Right renal pelvis (tissue), 4 donors: ENCODE measurements at places on chromosomes 16 and 17. TPM values are rescaled to one million over a fixed set of nuclear protein-coding genes. Genes with fewer than 3 reads are reported as not detected.
A peak's percentile ranks its signal among the peaks of the same experiment; 100 is the strongest.

GRCh38 chr17:80949451-80950421, 41.9 kb upstream of the CHMP6 start:
- DNase-seq, result no peak

- peak; percentile 70 for DNase-seq
Observed at GRCh38 chr17:82963104-82963950, 116.1 kb upstream of the METRNL start.

- DNase-seq, result no peak
Observed at GRCh38 chr17:15287538-15288267, 22.6 kb upstream of the PMP22 start.

GRCh38 chr17:71765437-71765836, 355.4 kb upstream of the SOX9 start:
- DNase-seq, result peak; percentile 39

- no peak for DNase-seq
Observed at GRCh38 chr16:48250520-48251278, 3.4 kb upstream of the ABCC11 start.

The SLFN11 gene
- polyA plus RNA-seq, result 15.0 TPM

The CNTROB gene
- polyA plus RNA-seq, result 54.2 TPM

DNA sequence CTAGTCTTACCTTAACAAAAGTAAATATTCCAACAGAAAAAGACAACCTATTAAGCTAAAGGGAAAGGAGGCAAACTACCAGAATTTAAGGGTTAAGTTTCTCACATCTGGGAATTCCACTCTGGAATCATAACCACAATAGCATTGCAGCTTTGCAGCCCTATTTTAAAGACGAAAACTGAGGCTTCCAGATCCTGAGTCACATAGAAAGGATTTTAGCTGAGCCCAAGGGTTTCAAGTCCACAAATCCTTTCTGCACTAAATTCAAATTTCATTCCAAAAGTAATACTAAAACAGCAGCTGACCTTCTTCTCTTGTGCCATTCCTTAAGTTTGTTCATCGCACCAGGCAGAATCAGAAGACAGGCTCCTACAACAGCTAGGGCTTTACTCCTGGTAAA, 17.8 kb downstream of the XYLT1 start:
- no peak for DNase-seq

The TCF25 gene
- 136 TPM for polyA plus RNA-seq

DNA sequence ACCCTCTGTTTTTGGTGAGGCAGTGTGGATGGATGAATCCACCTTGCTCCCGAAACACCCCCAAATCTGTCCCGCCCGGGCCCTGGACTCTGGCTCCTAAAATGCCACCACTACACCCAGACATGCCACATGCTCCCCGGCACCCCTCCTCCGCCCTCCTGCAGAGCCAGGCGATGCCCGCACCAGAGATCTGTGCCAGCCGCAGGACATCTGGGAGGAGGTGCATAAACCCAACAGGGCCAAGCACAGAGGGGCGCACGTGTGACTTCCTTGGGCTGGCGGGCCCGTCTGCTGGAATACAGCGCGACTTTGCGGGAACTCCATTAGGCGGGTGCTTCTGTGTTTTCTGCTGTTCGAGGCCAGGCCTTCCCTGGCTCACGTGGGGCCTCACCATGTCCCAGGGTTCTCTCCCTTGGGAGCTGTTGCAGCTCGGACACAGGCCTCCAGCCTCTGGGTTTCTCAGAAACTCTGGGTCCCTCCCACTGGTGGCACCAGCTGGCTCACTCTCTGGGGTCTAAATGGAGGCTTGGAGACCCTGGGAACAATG, 14.1 kb upstream of the ACSF3 start:
- no peak for DNase-seq

GRCh38 chr17:79997011-79997660, 38.5 kb downstream of the TBC1D16 start:
- no peak for DNase-seq

DNA sequence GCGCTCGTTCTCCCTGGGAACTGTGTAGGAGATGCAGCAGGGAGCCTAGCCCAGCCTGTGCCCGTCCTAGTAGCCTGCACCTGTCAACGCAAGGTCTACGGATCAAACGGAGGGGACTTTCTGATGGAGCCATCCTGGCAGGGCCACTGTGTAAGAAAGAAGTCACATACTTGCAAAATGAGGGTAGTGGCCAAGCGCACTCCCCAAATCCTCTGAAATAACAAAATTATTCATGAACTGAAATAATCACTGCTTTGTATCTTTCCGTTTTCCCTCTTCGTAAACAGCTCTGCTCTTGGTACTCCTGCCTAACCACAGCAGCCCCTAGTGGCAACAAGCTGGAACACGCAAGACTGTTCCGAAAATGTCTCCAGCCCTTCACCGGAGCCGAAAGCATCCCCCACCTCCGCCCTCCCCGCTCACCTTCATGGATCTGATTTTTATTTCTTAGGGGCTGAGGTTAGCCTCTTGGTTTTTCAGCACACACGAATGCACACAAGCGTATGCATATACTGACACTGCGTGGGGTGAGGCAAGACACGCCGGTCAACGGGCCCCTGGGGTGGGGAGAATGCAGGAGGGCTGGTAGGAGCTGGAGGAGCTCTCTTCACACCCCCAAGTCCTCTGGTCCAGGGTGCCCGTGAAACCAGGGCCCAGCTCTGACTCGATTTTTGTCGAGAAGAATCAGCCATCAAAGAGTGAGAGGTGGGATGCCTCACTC, 100.8 kb downstream of the ABCC12 start:
- DNase-seq, result peak; percentile 28

GRCh38 chr17:56690441-56691291, 97.2 kb downstream of the NOG start:
- DNase-seq, result no peak

- DNase-seq, result no peak
Observed at GRCh38 chr17:50101346-50102163, 6.4 kb downstream of the PDK2 start.

DNA sequence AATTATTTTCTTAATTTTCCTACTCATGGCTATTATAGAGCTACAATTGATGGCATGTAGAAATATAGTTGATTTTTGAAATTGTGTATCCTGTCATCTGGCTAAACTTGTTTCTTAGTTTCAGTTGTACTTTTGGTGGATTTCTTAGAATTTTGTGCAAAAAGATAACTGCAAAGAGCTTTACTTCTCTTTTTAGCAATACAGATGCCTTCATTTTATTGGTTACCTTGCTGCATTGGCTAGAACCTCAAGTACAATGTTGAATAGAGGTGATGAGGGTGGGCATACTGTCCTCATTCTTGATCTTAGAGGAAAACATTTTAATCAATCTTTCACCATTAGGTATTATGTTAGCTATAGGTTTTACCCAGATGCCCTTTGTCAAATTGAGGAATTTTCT, 67.9 kb downstream of the METRNL start:
- no peak for DNase-seq

- peak; percentile 71 for DNase-seq
Observed at GRCh38 chr17:9928601-9929333, 23.7 kb upstream of the RCVRN start.

DNA sequence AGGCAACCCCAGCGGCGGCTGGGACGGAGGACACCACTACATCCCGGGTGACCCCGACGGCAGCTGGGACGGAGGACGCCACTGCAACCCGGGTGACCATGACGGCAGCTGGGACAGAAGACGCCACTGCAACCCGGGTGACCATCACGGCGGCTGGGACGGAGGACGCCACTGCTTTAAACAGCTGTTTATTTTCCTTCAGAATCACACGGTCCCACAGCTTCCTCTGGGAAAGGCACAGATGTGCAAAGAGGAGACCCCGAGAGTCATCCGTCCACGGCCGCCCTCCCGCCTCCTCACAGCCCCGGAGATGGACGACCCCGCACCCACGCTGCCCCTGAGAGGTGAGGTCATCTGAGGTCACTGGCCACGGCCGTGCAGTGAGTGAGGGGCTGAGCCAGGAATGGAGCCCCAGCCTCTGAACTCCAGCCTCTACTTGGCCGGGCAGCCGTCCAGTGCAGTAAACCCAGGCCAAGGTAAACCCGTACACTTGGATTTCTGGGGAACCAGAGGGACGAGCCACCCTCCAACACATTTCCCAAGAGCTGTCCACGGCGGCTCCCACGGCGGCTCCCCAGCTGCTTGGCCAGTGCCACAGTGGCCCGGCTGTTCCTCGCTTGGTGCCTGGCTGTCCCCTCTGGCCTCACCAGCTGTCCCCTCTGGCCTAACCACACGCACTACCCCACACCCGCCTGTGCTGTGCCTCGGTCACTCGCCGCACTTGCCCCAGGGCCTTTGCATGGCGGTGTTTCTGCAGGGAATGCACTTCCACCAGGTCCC, 43.2 kb upstream of the PABPN1L start:
- DNase-seq, result no peak

DNA sequence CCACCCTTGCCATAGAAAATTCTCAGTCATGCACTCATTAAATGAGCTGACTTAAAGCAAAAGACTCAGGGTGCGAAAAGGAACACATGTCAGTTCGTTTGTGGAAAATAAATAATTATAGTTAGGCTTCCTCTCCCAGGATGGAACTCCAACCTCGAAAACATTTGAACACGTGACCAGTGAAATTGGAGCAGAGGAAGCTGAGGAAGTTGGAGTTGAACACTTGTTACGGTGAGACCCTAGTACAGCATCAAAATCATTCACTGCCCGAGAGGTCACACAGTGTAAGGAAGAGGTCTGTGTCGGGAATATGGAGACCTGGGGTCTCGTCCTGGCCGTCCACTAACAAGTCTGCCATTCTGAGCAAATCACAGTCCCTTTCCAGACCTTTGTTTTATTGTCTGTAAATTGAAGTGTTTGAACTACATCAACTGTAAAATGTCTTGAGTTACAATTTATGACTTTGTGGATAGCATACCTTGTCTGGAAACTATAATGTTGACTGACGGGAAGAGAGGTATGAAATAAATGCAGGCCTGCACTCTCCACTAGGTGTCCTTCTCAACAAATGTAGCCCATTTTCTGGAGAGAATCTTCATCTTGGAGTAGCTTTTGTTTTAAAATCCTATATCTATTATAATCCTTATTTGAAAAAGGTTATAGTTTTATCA, 7.7 kb downstream of the PSMD7 start:
- DNase-seq, result no peak

DNA sequence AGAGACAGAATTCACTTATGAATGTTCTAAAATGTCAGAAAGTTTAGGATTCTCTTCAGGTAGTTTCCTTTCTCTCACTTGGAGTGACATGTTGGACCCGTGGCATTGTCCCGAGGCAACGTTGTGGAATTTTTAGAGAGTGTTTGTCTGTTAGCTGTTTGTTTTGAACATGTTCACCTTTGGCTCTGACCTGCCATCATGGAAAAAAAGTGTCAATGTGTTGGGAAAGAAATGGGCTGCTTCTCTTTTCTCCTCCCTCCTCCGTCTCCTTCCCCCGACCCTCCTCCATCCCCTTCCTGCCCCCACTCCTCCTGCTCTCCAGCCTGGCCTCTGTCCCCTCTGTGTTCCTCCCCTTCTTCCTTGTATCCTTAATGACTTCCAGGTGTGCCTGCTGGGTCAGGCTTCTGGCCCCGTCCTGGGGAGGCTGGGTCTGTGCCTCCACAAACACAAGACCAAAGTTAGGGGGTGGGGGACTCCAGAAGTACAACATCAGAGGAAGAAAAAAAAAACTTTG, 463.1 kb downstream of the MAF start:
- DNase-seq, result no peak

DNA sequence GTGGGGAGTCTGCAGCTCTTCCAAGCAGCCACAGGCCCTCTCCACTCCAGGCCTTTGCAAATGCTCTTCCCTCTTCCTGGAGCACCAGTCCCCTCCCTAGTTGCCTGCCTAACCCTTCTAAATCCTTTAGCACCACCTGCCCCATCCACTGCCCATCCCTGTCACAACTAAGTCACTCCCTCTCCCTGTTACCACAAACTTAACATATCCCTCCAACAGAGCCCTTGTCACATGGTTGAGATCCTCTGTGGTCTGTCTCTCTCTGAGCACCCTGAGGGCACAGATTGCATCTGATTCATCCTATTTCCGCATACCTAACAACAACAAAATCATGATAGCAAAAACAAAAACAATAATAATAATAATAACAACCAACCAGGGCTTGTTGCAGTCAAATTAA, 11.0 kb upstream of the BEAN1 start:
- no peak for DNase-seq

The MAPT gene
- 10.9 TPM for polyA plus RNA-seq

DNA sequence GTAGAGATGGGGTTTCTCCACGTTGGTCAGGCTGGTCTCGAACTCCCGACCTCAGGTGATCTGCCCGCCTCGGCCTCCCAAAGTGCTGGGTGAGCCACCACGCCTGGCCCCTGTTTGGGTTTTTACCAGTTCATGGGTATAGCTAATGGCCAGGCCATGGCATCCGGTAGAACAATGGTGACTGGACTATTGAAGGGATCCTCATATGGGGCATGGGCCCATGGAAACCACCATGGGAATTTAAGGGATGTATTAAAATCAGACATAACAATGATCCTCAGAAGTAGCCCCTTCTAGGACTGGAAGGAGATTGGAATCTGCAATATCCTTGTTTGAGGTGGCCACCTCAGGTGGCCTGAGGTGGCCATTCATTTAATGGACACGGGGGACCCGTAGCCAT, 17.5 kb upstream of the GUCY2D start:
- no peak for DNase-seq

The ICAM2 gene
- polyA plus RNA-seq, result 31.1 TPM

GRCh38 chr16:70468776-70469525, 14.6 kb downstream of the FCSK start:
- no peak for DNase-seq

- DNase-seq, result no peak
Observed at GRCh38 chr17:65583921-65584603, 22.6 kb upstream of the AXIN2 start.

GRCh38 chr16:14427371-14427948, 202.6 kb downstream of the PARN start:
- DNase-seq, result no peak

The USH1G gene
- 0.71 TPM for polyA plus RNA-seq

DNA sequence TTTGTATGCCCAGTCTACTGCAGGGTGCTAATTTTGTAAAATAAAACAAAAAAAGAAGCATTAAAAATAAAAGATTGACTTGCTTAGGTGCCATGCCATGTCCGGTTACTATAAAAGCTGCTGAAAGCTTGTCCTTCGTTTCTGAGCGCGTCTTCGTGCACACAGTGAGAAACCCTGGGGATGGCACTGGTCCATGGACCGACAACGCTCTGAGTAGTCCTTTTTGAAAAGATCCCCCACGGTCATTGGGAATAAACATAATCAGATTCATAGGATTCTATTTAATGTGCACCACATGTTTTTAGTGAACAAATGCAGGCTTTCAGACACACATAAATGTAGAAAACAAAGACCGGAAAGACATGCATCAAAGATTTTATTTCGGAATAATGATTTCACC, 146.3 kb downstream of the XYLT1 start:
- no peak for DNase-seq
